ENCODE measurements at places on chromosomes 13 and 19.
A peak's percentile ranks its signal among the peaks of the same experiment; 100 is the strongest.

GRCh38 chr19:50833117-50833801, at the start of gene KLK15:
TSS of gene KLK15 (minus strand) at chr19:50833574. CDS start at chr19:50831492, 2,082 bp downstream.
- no peak for DNase-seq

DNA sequence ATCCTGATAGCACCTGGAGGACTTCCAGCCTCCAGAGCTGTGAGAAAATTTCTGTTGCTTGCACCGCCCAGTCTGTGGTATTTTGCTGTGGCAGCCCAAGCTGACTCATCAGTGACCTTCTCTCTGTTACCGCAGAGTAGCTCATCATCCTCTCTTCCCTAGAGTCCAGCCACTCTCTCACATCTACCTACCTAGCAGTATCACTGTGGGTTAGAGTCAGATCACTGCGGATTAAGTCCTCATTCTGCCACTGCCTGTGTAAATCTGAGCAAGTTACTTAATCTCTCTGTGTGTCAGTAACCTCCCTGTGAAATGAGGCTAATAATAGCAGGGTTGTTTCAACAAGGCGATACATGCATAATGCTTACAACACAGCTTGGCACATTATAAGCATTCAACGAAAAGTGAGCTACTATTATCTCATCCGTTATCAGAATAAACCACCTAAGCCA, 40.3 kb upstream of the USPL1 start:
- DNase-seq: peak; percentile 41

DNA sequence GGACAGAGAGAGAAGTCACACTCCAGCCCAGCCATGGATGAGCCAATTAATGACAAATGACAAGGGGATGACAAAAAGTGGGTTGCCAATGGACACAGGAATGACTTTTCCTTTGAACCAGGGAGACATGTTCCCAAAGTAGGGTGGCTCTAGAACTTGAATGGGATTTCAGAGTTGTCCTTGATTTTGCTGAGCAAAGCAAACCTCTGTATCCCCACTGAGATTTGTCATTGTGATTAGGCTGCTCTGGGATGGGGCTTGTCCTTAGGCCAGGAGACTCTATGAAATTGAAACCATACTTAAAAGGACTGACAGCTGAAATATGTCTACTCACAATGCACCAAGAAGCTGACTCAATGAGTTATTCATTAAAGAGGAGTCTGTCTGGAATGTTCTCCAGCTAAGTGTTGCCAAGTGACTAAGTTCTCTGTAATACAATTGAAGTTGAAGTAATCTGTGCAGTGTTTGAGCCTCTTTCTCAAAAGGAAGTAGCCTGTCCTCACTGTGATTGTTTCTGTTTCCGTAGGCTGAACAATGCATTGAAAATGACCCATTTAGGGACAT, 69.0 kb upstream of the PCDH9 start:
- DNase-seq: no peak

DNA sequence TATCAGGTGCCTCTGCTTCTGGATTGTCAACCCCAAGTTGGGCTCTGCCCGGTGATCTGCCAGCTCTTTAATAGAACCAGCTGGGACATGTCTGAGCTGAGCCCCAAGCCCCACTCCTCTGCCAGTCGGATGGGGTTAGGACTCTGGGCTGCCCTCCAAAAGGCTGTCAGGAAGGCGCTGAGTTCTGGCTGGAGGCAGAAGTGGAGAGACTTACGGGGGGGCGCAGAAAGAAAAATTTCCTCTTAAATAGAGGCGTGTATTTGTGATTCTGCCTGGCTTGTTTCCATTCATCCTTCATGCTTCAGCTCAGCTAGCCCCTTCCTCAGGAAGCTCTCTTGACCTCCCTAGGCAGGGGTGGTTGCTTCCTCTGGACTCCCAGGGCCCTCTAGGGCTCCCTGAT, 985 bp upstream of the KCNK6 start:
- DNase-seq: no peak

DNA sequence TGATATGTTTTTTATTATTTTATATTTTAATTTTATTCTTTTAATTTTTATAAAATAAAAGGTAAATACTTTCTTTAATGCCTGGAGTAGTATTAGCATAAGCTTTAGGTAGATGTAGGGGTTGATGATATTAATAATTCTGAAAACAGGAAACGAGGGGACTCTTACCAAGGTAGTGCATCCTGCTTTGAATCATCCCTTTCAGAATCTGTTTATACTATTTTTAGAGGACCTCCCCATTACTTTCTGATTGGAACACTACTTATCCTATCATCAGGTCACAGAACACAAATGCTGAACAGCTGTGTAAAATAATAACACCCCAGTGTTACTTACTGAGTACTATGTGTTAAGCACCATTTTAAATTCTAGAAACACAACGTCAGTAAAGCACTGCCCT, 27.3 kb downstream of the COG6 start:
- DNase-seq: no peak

- no peak for DNase-seq
Measured at GRCh38 chr19:48290401-48290770, 20.5 kb downstream of the ZNF114 start.

DNA sequence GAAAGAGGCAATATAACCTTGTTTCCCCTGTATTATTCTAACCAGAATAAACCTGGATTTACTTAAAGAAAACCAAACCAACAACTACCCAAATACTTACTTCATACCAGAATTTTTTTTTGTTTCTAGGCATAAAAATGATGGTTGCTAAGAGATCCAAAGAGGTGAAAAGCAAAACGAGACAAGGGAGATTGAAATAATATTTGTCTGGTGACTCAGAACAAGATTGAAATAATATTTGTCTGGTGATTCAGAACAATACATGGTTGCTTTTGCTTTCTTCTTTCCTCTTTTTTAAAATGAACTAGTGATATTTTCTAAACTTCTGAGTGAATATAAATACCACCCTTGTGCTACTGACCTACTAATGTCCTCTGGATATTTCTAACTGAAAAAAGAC, 592.9 kb downstream of the KCTD12 start:
- no peak for DNase-seq

DNA sequence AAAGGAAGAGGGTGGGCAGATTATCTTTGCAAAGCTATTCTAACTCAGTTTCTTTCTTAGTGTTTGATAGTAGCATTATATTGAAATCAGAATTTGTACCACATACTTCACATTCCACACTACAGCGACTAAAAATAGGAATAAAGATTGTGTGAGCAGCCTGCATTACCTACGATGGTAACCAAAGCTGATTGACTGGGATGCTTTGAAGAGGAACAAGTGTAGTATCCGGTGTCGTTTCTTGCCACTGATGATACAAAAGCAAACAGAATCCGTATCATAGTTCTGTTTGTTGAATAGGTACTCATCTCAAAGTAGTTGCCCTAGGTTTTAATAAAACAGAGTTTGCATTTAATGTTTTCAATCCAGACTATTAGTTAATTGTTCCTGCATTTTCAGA, 51.2 kb downstream of the FLT3 start:
- DNase-seq: no peak

DNA sequence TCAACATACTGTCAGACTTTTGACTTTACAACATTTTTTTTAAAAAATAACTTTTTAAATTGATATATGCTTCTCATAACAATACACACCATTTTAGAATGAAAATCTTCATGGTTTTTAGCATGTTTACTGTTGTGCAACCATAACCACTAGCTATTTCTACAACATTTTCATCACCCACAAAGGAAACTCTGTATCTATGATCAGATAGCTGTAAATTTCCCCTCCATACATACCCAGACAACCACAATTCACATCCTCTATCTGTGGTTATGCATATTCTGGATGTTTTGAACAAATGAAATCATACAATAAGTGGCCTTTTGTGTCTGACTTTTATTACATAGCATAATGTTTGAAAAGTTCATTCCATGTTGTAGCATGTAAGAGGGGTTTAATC, 1666.0 kb downstream of the EFNB2 start:
- DNase-seq: no peak

DNA sequence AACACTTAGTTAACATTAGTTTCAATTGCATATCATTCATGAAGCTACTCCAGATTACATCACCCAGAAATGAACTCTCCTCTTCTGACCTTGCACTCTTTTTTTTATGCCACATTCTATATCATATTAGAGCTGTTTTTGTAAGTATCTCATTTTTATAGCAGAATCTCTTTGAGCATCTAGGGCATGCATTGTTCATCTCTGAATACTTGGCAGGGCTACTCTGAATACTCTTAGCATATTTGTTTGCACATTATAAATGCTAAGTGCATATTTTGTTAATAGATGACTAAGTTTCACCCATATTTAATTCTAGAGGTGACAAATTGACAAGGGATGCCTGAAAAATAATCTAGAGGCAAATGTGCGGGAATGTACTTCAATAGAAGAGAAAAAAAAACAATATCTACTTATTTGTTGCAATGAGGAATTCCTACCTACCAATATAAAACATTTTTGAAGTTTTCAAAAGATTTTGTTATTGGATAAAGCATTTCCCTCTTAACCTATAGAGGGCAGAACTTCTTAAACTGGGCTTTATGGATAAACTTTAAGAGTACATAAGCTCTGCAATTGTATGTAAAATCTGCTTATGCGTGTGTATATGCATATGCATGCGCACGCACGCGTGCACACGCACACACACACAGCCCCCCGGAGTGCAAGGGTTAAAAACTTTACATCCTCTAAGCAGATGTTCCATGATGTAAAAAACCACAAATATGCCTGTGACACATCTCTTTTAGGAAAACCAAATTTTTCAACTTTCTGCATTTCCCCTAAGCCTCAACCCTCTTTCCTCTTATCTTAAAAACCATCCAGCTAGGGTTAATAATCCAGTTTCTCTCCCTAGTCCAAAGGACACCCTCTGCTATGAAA, 73.0 kb upstream of the OXGR1 start:
- DNase-seq: no peak

DNA sequence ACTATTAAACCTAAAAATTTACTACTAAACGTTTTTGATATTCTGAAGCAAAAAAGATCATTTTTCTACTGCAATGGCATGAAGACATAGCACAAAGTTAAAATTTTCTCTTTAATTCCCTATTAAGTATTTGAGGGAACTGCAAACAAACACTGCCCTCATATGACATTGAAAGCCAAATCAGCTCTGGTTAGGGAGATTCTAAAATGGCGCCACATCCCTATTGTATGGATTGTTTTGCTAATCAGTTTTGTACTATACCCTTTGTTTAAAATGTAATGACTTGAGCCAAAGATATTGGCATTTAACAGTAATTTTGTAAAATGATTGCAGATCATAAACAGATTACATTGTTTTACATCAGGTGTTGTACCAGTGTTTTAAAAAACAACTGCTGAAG, 65.8 kb downstream of the FLT1 start:
- no peak for DNase-seq

- no peak for DNase-seq
Measured at GRCh38 chr13:71922194-71922593, 55.2 kb upstream of the DACH1 start.

- peak; percentile 3 for DNase-seq
Measured at GRCh38 chr13:47175172-47175866, 278.5 kb upstream of the HTR2A start.

DNA sequence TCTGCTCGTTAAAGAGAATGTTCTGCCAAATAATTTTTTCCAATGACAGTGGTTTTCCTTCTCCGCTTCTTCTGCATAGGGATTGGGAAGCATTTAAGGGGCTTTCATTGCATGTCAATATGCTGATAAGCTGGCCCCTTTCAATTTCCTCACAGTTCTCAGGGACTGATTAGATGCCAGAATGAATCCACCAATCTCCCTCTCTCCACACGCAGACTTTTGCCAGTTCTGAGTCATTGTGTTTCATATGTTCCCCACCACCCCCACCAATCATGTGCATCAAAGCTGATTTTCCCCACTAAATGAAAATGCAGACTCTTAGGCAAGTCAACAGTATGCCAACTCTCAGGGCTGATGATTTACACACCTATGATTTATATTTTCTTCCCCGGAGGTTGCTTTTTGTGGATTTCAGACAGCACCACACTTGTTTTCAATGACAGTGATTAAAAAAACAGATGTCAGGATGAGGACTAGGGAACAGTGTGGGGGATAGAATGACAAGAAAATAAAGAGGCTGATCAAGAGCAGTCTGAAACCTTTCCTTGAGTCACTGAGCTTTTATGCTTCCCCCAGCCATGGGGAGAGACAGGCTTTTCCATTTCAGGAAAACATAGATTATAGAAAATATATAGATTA, 47.9 kb upstream of the C13orf42 start:
- no peak for DNase-seq

DNA sequence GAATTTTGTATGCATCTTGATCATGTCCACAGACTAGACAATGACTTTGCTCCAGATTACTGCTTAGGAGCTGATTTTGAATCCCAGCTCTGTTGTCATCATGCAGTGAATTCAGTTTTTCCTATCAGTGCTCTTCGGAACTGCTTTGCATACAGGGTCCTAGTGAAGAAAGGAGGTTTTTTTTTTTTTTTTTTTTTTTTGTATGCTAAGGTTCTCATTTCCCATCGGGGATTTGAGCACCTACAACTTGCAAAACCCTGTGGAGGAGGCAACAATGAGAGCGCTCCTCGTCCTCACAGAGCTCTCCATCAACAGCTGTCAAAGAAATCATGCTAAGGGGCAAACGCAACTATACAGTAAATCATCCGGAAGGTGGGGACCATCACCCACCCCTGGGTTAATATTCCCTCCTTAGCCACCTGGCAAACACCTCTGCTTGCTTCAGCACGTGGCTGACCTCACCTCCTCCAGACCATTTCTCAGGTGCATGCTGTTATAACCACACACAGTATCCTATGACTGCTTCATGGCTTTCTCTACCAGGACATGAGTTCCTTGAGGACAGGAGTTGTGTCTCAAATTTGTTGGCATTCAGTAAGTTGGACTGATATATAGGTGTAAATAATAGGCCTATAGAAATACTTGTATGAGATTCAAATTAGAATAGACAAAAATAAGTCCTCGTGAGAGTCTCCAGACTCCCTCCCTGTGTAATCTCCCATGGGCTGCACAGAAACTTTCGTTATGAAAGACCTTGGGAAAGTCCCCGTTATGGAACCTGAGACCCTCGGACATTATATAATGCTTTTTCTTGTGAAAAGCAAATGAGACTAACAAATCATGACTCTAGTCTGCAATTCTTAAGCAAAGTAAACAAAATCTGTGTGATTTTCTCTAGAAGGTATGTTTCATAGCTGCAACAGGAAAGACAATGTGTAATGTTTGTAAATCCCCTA, 113.8 kb downstream of the KATNAL1 start:
- no peak for DNase-seq

- peak; percentile 25 for DNase-seq
Measured at GRCh38 chr13:29847501-29847983, 2.9 kb downstream of the UBL3 start.

DNA sequence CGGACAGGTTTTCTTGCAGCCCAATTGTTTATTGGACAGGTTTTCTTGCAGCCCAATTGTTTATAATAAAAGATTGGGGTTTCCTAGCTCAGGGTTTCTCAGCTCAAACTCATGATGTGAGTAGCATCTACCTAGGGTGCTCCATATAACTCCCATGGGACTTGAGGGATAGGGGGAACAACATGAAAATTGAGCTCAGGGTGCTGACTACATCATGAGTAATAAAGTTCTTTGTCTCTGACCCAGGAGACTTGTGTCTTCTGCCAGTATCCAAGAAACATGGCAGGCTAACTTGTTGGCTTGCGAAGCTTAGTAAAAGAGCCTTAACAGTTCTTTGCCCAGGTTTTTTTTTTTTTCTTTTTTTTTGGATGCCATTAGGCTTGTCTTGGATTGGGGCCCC, 59.2 kb upstream of the MYCBP2 start:
- no peak for DNase-seq

- DNase-seq: no peak
Measured at GRCh38 chr19:41025871-41026270, 34.8 kb downstream of the CYP2B6 start.
